T-helper 17 cell (primary cell): ENCODE measurements at places on chromosomes 13 and 19.

DNA sequence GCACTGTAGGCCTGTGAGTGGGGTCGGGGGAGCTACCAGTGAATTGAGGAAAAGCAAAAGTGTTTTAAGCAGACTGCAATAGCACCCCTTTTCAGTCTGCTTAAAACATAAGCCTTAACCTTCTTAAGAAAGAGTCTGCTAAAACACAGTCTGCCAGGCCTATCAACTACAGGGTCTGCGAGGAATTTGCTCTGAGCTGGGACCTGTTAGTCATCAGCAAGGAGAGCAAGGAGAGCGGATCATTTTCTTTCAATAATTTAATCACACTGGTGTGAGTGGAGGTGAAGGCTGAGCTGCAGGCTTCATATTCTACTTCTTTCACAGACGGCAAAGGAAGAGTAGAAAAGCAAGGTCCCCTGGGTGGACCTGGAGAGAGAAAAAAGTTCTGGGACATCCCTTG lies 342.7 kb downstream of the ENOX1 start:
- H3K4me3 ChIP-seq, result no peak overlapping the region
- H3K36me3 ChIP-seq, result no peaks in the 10 kb centered on the region
- no peak for DNase-seq
- no peak overlapping the region for H3K27ac ChIP-seq

DNA sequence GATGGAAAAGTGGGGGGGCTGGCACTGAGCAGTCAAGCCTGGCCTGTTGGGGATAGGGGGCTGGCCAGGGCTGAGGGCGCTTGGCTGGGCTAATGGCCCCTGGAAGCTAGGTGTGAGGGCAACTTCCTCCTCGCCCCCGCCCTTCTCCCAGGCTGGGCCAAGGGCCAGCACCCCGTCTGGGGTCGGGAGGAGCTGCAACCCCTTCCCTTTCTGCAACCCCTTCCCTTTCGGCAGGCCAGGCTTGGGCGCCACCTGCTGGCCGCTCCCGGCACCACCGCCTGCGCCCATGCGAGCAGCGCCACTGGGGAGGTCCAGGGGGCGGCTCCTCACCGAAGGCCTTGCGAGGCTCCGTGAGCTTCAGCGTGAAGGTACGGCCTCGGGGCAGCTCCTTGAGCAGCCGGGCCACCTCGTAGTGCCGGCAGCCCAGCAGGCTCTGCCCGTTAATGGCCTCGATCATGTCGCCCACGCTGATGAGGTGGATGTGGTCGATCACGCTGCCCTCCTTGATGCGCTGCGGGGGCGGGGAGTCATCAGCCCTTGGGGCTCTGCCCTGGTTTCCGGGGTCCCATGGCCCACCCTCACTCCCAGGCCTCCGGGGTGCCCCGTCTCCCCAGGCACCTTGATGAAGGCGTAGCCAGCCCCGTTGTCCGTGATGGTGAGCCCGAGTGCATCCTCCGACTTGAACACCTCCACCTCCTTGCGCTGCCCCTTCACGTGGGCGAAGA lies 5.0 kb upstream of the PTGER1 start:
- peak; percentile 76 for DNase-seq
- no peak overlapping the region for H3K27ac ChIP-seq
- peaks cover 7% of the 10 kb centered on the region for H3K36me3 ChIP-seq
- no peaks in the 10 kb centered on the region for H3K27me3 ChIP-seq
- H3K4me3 ChIP-seq, result no peak overlapping the region
- peaks cover 18% of the 10 kb centered on the region for H3K4me1 ChIP-seq

DNA sequence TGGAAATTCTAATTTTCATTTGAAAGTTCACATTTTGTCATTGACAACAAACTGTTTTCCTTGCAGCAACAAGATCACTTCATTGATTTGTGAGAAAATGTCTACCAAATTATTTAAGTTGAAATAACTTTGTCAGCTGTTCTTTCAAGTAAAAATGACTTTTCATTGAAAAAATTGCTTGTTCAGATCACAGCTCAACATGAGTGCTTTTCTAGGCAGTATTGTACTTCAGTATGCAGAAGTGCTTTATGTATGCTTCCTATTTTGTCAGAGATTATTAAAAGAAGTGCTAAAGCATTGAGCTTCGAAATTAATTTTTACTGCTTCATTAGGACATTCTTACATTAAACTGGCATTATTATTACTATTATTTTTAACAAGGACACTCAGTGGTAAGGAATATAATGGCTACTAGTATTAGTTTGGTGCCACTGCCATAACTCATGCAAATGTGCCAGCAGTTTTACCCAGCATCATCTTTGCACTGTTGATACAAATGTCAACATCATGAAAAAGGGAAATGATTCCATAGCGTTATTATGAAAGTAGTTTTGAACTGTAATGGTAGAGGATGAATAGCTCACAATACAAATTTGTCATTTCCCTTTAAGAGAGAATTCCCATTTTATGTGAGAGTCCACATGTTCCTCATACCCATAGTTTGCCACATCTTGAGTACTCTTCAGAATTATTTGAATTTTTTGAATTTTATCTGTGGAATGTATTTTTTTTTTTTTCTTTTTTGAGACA lies 2.6 kb downstream of the BRCA2 start:
- H3K27ac ChIP-seq, result no peak overlapping the region
- no peaks in the 10 kb centered on the region for H3K27me3 ChIP-seq
- no peaks in the 10 kb centered on the region for H3K36me3 ChIP-seq
- no peak for DNase-seq

DNA sequence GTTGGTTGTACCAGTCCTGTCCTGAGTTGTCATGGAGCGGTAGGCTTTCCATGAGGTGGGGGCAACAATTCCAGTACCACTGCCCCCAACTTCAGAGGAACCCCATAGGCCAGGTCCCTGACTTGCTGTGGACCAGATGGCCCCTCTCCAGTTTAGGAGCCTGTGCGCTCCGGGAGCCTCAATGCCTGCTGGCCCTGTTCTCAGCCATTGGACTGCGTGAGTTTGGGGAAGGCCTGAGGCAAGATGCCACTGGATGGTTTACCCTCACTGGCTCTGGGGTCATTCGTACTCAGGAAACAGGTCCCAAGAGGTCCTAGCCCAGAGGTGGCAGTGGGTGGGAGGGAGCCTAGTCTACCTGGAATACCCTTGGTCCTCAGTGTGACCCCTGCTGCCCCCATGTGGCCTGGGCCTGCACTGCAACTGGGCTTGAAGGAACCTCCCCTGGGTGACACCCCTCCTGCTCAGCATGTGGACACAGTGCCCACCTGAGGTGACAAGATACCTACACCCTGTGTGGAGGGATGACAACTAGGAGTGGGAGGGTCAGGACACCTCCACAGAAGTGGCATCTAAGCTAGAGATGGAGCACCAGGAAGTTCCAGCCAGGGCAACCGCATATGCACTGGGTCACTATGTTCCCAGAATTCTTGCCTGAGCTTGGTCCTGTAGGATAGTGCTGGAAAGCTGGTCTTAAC lies 6.0 kb upstream of the PRR19 start:
- H3K4me1 ChIP-seq, result peaks cover 13% of the 10 kb centered on the region
- H3K36me3 ChIP-seq, result peaks cover 6% of the 10 kb centered on the region
- DNase-seq, result peak; percentile 95
- H3K4me3 ChIP-seq, result no peak overlapping the region

DNA sequence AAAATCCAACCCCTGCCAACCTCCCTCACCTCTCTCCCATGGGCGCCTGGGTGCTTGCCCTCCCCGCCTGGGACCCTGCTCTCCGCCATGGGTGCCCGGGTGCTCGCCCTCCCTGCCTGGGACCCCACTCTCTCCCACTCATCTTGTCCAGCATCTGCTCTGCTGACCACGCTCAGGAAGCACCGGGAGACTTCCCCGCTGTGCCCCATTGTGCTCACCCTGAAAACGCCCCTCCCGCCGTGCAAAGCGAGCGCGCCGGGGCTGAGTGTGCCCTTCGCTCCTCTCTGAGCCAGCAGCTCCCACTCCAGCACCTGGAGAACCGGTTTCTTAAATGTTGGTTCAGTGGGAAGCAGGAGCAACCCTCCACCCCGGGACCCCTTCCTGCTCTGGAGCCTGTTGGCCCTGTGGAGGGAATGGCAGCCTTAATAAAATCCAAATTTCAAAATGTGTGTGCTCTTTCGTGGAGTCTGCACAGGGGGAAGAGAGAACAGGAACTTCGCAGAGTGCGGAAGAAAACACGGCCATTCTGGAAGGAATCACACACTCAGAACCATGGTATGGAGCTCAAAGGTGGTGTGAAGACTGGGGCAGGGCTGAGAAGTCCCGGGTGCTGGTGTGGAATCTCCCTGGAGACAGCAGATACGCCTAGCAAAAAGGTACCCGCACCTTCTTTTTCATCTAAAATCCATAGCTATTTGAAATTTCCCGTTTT lies 23.1 kb upstream of the CDC16 start:
- H3K27ac ChIP-seq, result peak overlapping the region; percentile 32
- H3K36me3 ChIP-seq, result peaks cover 3% of the 10 kb centered on the region

- peaks cover 12% of the 10 kb centered on the region for H3K36me3 ChIP-seq
- H3K27ac ChIP-seq, result peak within 1 kb of the TSS; percentile 97
- H3K27me3 ChIP-seq, result no peaks in the 10 kb centered on the region
- peak within 1 kb of the TSS; percentile 94 for H3K4me3 ChIP-seq
These were observed at the start of gene ARHGAP45 for GRCh38 chr19:1066748-1067340. Gene ARHGAP45 (plus strand): TSS chr19:1067167. CDS start chr19:1067406, 239 bp downstream.
